ENCODE measurements at places on chromosomes 11 and 22.

GRCh38 chr22:48849219-48849912 lies 978.3 kb downstream of the BRD1 start:
- no peak for DNase-seq

DNA sequence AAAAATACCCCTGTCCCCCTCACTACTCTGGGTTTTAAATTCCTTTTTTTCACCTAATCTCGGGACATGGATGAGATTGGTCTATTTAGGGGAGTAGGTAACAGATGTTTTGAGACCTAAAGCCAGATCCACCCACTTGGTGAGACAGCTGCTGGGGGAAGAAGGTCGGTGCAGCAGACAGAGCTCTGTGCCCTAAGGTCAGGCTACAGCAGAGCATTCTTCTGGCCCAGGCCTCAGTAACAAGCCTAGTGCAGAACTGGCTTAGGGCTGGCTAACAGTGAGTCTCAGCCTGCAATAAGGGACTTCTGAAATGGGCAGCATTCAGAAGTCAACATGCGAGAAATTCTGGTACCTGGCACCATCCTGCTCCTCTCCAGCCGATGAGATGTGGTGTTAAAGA lies 444.9 kb upstream of the KIRREL3 start:
- no peak for DNase-seq

- no peak for DNase-seq
Observed at GRCh38 chr11:9077164-9077563, 14.2 kb downstream of the SCUBE2 start.

DNA sequence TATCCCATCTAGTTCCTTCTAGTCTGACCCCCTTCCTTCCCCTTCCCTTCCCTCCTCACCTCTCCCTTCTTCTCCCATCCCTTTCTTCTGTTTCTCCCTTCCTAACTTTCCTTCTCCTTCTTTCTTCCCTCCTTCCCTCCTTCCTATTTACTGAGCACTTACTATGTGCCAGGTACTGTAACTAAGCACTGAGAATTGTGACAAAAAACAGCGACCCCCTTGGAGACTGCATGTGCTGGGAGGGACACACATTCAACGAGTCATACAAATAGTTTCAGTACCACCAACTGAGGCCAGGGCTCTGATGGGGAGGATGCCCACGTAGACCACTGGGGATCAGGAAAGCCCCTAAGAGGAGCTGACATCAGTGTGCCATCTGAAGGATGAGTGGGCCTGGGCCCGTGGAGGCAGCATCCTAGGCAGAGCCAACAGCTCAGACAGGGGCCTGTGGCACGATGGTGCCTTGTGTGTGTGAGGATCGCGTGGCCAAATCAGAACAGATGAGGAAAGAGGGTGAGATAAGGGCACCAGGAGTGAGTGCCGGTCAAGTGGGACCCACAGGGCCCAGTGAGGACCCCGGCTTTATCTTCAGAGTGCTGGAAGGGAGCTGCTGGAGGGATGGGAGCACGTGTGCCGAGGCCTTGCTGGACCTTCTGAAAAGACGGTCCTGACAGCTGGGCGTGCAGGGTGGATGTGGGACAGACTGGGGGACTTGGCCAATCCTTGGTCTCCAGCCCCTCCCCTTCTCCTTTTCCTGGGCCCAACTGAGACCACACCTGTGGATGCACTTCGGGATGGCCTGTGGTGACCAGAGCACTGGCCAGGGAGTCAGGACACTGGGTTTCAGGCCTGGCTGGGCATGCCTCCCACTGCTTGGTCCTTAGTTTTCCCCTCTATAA lies 38.4 kb upstream of the CRYBB3 start:
- no peak for DNase-seq

- DNase-seq = no peak
Observed at GRCh38 chr22:35540595-35541253, at the start of gene RASD2. TSS of gene RASD2 (plus strand) at chr22:35540831. CDS start at chr22:35546810, 5,979 bp downstream.

DNA sequence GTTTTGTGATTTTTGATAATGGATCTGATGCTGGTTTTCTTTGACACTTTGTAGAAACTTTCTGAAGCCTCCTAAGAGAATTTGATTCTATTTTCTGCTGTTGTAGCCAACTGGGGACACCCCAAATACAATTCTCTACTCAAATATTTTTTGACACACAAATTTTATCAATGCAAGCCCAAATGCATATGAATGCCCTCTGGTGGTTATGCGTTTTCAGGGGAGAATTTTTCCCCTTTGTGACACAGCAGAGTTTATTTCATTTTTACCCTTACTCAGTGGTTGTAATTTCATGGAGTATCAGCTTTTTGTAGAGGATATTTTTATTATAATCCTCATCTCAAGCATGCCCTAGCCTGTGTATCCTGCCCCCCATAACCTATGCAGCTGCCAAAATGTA lies 44.7 kb upstream of the MTMR2 start:
- DNase-seq = no peak

DNA sequence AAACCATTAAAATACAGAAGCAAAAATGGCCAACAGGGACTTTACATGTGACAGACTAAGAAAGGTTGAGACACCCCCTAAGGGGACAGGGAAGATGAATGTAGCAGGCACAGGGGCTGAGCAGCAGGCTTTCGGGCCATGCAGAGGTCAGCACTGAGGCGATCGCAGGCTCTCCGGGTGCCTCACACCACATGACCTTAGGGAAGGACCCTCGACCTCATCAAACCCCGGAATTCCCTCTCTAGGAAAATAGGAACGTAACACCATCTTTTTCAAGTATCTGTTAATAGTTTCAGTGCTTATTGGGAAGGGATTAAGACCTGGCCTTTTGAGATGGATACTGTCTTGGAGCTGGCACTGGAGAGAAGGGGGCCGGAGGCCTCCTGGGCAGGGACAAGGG lies 27.4 kb downstream of the OPCML start:
- no peak for DNase-seq

GRCh38 chr11:122803306-122803705 lies 35.0 kb upstream of the CRTAM start:
- no peak for DNase-seq

GRCh38 chr11:120079750-120080610 lies 57.9 kb downstream of the TRIM29 start:
- DNase-seq = no peak

DNA sequence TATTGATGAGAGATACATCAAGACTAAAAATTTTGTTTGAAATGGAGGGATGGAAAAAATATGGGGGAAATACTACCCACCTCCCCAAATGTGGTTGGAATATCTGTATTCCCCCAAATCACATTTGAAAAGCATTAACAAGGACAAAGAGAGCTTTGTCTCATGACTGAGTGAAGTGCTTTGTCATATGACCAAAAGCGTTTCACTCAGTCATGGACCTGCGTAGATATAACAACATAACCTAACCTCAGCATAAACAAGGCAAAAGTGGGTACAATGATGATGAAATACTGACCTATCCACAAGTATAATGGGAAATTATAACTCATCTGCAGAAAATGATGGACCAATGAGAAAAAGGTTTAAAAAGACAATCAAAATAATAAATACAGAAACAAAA lies 418.3 kb downstream of the TBC1D22A start:
- DNase-seq = no peak

- DNase-seq = no peak
Observed at GRCh38 chr11:17405232-17406005, 17.0 kb upstream of the KCNJ11 start.

GRCh38 chr22:49011379-49011768 lies 816.3 kb downstream of the BRD1 start:
- no peak for DNase-seq

DNA sequence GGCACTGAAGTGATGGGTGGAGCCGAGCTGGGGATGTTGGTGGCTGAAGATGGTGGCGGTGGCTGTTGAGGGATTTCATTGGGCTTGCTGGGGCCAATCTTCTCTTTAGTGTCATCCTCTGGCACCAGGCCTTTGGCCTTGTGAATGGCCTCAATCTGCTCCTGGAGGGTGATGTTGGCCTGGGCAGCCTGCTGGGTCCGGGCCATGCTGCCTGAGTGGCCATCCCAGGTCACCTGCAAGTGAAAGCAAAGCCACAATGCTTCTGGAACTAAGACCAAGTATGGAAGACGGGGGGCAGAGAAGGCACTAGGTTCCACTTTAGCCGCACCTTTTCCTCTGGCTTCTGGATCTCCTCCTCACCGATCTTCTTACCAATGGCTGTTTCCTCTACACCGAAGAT lies 12.1 kb upstream of the TBC1D10A start:
- no peak for DNase-seq

GRCh38 chr11:84250834-84251613 lies 964.9 kb upstream of the CCDC90B start:
- no peak for DNase-seq

GRCh38 chr11:109552376-109552775 lies 130.4 kb downstream of the C11orf87 start:
- DNase-seq = no peak

DNA sequence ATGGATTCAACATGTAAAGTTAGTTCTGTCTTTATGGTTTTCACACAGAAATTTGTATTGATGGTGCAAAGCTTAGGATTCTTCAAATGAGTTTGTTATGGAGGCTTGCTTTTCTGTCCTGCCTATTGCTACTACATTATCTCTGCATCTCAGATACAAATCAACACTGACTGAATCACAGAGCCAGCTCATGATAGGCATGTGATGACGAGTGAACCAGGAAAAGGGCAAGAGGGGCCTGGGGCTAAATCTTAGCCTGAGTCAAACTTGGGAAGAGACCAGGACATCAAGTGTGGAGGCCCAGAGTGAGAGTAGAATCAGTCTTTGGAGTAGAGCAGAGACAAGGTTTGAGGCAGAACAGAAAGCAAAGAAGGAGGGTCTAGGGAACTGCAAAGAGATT lies 107.1 kb upstream of the CD44 start:
- no peak for DNase-seq

- no peak for DNase-seq
Observed at GRCh38 chr22:35561796-35562526, 21.3 kb downstream of the RASD2 start.

Data from GM18507 (cell line).